ENCODE measurements at places on chromosomes 1 and 21. TPM values are rescaled to one million over a fixed set of nuclear protein-coding genes. Genes with fewer than 3 reads are reported as not detected.

LEFTY2 gene
- 0.64 TPM for polyA plus RNA-seq

TMOD4 gene
- 0.59 TPM for polyA plus RNA-seq

- DNase-seq, result peak; percentile 68
Measured at GRCh38 chr1:46197964-46198811, at the start of gene POMGNT1. TSS of gene POMGNT1 (minus strand) at chr1:46198434. CDS start at chr1:46197821, 613 bp downstream.

DNA sequence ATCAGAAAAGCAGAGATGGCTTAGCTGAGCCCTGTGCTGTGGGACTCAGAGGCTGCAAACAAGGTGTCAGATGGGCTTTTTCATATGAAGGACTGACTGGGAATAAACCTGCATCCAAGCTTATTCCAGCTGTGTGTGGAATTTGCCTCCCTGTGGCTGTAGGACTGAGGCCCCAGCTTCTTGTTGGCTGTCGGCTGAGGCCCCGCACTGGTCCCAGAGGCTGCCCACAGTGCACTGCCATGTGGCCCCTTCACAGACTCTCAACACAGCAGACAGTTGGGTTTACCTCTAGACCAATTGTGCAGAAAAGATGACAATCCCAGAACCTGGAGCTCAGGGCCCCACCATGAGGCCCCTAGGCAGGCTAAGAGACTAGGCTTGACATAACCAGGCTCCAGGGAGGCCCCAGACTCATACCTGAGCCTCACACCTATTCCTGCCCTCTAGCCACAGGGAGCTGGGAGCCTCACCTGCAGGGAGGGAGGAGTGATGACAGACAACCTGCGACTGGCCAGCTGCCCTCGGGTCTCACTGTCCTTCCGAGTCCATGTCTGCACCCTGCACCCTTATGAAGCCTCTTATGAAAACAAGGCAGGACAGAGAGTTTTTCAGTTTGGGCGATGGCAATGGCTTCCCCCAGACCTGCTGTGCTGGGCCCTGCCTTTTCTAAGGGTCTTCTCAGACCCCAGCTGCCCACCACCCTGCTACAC is 615.5 kb downstream of the NPHP4 start:
- DNase-seq, result no peak

GRCh38 chr21:45415188-45415942 is 10.4 kb downstream of the COL18A1 start:
- DNase-seq, result no peak

DNA sequence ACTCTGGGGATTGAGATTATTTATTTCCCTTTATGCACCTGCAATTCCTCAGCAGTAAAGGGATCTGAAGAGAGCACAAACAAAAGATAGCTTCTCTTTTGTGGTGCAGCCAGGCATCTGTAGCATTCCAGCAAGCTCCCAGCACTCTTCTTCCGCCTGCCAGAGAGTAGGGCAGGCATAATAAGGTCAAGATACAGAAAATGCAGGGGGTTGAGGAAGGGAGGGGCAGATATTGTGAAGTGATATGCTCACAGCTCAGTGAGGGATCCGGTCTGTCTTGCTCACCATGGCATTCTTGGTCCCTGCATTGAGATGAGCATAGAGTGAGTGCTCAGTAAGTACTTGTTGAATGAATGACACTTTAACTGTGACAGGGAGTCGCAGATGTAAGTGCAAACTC is 23.9 kb downstream of the FASLG start:
- no peak for DNase-seq

DNA sequence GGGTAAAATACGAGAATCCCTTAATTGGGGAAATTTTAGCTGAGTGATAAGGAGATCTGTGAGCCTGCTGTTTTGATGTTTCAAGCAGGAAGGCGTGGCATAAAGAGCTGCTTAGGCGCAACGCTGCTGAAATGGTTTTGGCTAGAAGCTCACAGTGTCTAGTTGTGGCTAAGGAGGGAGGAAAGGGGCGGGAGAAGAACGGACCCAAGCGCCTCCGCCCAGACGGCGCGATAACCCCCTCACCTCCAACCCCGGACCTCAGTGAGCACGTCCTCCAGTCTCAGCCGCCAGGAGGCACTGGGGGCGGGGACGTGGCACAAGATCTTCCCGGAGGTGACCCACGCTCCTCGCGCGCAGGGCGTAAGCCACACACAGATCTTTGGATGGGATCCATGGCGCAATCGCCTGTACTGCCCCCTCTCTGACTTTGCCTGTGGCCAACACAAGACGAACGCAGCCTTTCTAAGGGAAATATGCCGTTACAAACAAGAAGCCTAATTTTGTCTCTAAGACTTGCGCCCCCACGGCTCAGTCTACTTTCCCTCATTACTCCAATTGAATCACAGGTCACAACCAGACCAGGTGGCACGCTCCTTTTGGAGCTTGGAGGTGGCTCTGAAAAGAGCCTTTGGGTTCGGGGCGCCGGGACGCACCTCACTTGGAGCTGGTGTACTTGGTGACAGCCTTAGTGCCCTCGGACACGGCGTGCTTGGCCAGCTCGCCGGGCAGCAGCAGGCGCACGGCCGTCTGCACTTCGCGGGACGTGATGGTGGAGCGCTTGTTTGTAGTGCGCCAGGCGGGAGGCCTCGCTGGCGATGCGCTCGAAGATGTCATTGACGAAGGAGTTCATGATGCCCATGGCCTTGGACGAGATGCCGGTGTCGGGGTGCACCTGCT is 23.4 kb upstream of the RNF187 start:
- DNase-seq, result peak; percentile 35
